ENCODE measurements at places on chromosomes 11 and 22. TPM values are rescaled to one million over a fixed set of nuclear protein-coding genes. Genes with fewer than 3 reads are reported as not detected.

The CLCF1 gene
- 1.5 TPM for polyA plus RNA-seq

The TREH gene
- 1.5 TPM for polyA plus RNA-seq

- DNase-seq = no peak
These were observed 15.8 kb downstream of the IGLL5 start for GRCh38 chr22:22903355-22903777.

- DNase-seq = no peak
These were observed 20.3 kb downstream of the GRAMD4 start for GRCh38 chr22:46640293-46641055.

Measured in spinal cord (tissue), 10 donors.